ENCODE measurements at places on chromosomes 16 and 17.

DNA sequence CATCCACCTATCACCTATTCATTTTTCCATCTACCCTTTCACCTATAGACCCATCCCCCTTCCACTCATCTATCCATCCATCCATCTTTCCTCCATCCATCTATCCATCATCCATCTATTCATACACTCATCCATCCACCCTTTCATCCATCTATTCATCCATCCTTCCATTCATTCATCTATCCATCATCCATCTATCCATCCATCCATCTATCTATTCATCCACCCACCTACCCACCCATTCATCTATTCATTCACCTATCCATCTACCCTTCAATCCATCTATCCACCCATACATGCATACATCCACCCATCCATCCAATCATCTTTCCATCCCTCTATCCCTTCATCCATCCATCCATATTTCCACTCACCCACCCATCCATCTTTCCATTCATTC, 63.3 kb downstream of the C17orf67 start:
- no peak for DNase-seq

DNA sequence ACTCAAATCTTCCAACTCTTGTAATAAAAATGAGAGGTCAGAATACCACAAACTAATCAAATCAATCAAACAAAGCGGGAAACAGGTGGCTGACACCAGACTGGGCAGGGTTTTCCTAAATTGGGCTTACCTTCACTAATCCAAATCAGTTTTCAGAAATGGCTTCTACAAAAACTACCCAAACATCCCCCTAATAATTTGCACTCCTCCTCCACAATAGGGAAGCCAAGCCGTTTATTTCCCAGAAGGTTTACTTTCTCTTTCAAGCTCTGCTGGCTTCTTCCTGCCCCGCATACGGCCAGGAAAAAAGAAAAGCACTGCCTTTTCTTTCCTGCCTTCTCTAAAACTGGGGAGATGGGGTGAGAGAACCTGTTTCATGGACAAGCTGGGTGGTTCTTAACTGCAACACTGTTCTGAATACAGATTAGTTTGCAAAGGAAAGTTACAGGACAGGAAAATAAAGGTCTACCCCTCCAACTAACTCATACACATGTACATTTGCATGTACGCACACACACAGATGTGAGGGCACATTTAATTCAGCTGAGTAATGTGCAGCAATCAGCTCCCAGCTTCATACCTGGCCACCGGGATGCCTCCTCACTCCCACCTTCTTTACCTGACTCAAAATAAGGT, 9.2 kb downstream of the STAT3 start:
- no peak for DNase-seq

- no peak for DNase-seq
Measured at GRCh38 chr17:30101686-30102390, 14.8 kb upstream of the NSRP1 start.

- peak; percentile 72 for DNase-seq
Measured at GRCh38 chr16:49698453-49698815, 157.5 kb downstream of the ZNF423 start.

GRCh38 chr16:85720302-85720637, 30.6 kb downstream of the C16orf74 start:
- no peak for DNase-seq

- no peak for DNase-seq
Measured at GRCh38 chr16:27431773-27432532, 30.0 kb downstream of the IL21R start.

- no peak for DNase-seq
Measured at GRCh38 chr17:19410875-19411620, at the start of gene RNF112. RNF112 (plus strand) TSS chr17:19411232; CDS start chr17:19411409, 177 bp downstream.

GRCh38 chr16:12573300-12573699, 230.4 kb downstream of the CPPED1 start:
- DNase-seq = no peak

DNA sequence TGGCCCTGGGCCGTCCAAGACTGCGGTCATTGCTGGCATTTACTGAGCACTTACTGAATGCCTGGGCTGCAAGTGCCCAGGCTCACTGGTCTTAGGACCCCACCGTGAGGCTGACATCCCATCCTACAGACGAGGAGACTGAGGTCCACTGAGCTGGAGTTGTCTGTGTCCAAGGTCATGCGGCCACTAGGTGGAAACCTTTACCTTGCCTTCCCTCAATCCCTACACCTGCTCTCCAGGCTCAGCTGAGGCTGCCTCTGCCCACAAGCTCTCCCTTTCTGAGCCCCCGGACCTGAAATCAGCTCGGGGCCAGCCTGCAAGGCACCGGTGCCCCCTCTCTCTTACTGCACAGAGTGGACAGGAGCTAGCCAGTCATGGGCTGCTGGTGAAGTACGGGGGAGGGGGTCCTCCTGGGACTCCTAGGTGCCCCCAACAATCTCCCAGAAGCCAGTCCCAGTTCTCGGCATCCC, 1.5 kb downstream of the CASKIN1 start:
- DNase-seq = no peak

DNA sequence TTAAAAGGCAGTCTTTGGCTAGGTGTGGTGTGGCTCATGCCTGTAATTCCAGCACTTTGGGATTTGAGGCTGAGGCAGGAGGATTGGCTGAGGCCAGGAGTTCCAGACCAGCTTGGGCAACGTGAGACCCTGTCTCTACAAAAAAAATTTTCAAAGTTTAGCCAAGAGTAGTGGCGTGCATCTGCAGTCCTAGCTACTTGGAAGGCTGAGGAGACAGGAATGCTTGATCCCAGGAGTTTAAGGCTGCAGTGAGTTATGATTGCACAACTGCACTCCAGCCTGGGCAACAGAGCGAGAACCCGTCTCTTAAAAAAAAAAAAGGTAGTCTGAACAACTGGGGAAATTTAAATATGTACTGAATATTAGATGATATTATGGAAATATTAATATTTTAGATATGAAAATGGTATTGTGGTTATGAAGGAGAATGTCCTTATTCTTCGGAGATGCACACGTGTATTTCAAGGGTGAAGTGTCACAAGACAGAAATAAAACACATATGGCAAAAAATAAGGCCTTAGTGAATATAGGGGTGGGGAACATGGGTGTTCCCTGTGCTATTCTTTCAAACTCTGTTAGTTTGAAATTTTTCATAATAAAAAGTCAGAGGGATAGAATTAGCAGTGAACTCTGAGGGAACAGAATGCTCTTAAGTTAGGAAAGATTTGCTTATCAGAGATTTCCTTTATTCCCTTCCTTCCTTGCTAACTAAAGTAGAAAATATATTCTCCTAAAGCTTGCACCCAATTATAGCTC, 144.7 kb downstream of the CDK5R1 start:
- DNase-seq = no peak

GRCh38 chr17:68777856-68778694, 176.9 kb upstream of the FAM20A start:
- no peak for DNase-seq

DNA sequence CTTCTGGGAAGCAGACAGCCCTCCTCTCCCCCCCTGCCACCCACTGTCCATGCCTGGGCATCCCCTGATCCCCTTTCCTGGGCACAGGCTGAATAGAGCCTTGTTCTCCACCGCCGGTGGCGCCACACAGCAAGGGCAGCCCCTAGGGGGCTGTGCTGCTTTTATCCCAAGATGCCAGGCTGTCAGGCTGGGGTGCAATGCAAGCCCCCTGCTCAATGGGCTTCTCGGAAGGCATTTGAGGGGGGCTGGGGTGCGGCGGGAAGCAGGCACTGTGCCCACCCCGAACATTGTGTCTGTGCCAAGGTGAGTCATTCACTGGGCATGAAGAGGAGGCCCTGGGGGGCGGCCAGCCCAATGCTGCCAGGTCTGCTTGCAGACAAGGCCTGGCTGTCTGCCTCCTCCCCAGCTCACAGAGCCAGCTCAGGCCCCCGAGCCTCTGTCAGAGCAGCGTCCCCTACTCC, 1.5 kb upstream of the GFAP start:
- peak; percentile 69 for DNase-seq

GRCh38 chr16:12524658-12525057, 279.0 kb downstream of the CPPED1 start:
- no peak for DNase-seq

GRCh38 chr17:78605429-78605828, 28.2 kb upstream of the DNAH17 start:
- no peak for DNase-seq

DNA sequence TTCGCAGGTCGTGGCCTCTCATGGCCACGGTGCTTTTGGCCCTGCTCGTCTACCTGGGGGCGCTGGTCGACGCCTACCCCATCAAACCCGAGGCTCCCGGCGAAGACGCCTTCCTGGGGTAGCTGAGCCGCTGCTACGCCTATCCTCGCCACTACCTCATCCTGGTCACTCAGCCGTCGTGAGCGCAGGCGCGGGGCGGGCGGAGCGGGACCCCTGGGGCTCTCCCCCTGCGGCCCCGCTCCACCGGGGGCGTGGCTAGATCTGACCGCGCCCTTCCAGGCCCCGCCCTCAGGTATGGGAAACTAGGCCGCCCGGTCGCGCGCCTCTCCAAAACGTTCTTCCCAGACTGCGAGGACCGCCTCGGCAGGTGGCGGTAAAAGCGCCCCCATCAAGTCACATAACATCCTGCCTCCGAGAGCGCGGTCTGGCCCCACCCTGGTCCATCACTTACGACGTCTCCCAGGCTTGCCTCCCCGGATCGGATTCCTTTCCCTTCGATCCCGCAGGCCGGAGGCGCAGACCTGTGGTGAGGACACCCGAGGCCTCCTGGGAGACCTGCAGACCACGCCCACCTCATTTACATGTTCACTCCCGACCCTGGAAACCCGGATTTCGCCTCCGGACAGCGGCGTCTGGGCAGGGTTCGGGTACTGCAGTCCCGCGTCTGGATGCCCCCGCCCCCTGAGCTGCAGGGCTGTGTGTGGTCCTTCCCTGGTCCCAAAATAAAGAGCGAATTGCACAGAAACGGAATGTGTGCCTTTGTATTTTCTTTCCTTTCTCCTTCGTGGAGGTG, 91.5 kb upstream of the TMEM97 start:
- DNase-seq = no peak

DNA sequence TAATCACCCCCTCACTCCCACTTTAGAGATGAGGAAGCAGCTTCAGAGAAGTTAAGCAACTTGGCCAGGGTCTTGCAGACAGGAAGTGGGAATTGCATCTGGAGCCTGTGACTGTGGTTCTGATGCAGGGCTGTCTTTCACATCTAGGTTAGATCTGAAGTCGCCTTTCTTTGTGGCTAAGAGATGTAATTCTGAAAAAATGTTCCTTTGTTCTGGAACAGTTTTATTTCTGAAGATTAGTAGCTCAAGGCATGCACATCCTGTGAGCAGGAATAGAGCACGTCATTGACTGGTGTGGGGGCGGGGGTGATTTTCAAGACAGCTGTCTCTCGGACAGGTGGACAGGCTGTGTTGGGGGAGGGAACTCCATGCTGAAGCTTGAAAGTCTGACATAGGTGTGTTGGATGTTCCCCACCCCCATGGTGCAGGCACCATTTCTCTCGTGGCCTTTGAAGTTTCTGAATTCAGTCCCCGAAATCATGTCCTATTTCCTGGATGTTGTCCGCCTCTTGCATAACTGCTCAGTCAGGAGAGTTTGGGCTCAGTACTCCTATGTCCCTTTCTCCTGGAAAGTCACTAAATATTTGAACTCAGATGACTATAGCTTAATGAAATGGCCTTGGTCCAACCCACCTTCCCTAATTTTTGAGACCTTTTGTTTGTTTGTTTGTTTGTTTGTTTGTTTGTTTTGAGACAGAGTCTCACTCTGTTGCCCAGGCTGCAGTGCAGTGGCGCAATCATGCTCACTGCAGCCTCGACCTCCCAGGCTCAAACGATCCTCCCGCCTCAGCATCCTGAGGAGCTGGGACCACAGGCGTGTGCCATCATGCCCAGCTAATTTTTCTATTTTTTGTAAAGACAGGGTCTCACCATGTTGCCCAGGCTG, 21.0 kb upstream of the HERPUD1 start:
- DNase-seq = peak; percentile 50

- no peak for DNase-seq
Measured at GRCh38 chr16:71746442-71747046, 22.0 kb upstream of the PHLPP2 start.

GRCh38 chr17:3012926-3013581, 50.4 kb downstream of the OR1D5 start:
- DNase-seq = peak; percentile 72

GRCh38 chr16:47055136-47055885, 81.8 kb upstream of the DNAJA2 start:
- DNase-seq = no peak

DNA sequence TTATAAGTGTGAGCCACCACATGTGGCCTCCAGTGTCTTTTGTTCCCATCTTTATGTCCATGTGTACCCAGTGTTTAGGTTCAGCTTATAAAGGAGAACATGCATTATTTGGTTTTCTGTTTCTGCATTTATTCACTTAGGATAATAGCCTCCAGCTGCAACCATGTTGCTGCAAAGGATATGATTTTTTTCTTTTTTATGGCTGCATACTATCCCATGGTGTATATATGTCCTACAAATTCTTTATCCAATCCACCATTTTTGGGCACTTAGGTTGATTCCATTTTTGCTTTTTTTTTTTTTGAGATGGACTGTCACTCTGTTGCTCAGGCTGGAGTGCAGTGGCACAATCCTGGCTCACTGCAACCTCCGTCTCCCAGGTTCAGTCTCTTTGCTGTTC, 32.9 kb downstream of the ATAD5 start:
- no peak for DNase-seq

GRCh38 chr16:82070656-82071369, 35.8 kb downstream of the HSD17B2 start:
- DNase-seq = no peak

- no peak for DNase-seq
Measured at GRCh38 chr17:21397341-21398190, 21.4 kb downstream of the KCNJ12 start.

GRCh38 chr16:75385507-75386152, 47.7 kb downstream of the CFDP1 start:
- DNase-seq = no peak

- DNase-seq = no peak
Measured at GRCh38 chr16:79592186-79592585, 8.4 kb downstream of the MAF start.

DNA sequence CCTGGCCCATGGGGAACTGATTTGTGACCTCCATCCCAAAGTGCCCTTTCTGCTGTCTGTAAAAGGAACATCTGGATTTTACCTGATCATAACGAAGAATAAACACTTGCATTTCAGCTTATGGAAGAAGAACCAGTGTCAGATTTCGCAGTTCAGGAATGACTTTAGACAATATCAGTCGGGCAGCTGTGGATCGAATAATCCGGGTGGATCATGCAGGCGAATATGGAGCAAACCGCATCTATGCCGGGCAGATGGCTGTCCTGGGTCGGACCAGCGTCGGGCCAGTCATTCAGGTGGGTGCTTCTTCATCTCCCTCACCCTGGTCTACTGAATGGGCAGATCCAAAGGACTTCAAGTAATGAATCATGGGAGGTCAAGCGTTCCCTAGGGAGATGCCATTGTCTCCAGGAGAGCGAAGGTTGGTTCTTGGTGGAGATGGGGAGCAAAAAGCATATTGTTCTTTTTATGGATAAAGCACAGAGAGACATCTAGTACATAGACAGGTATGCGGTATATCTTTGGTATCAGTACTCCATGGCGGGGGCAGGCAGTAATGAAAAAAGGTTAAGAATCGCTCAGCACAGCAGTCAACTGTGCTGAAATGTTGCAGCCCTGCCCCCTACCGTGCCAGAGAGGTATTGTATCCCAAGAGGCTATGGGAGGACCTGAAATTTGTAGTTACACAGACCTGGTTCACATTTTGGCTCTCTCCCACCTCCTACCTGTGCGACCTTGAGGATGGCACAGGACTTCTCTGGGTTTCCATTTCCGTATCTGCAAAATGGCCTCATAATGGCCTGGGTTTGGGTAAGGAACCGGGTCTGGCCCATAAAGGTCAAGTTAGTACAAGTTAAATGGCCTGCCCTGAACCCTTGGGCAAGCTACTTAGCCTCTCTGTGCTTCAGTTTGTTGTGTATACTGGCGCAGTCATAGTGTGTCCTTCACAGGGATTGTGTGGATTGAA, 4.7 kb downstream of the COQ7 start:
- DNase-seq = peak; percentile 42
